NCI-H460 (cell line): ENCODE measurements at places on chromosomes 1 and 21. TPM values are rescaled to one million over a fixed set of nuclear protein-coding genes. Genes with fewer than 3 reads are reported as not detected.
A peak's percentile ranks its signal among the peaks of the same experiment; 100 is the strongest.

- no peak for DNase-seq
These were observed 34.1 kb downstream of the TSEN15 start for GRCh38 chr1:184085667-184086066.

DNA sequence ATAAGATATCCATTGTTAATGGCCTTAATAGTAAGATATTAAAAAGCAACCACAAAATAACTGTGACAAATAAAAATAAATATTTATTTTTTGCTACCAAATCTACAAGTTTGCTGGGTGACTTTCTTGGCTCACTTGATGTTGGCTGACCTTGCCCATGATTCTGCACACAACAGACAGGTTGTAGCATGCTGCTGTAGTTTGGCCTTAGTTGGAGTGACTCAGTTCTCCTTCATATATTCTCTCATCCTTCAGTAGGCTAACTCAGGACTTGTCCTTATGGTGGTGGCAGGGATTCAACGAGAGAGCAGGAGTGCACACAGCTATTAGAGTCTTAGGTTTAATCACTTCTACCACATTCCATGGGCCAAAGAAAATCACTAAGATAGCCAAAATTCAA, 437.9 kb downstream of the MRPL39 start:
- no peak for DNase-seq

DNA sequence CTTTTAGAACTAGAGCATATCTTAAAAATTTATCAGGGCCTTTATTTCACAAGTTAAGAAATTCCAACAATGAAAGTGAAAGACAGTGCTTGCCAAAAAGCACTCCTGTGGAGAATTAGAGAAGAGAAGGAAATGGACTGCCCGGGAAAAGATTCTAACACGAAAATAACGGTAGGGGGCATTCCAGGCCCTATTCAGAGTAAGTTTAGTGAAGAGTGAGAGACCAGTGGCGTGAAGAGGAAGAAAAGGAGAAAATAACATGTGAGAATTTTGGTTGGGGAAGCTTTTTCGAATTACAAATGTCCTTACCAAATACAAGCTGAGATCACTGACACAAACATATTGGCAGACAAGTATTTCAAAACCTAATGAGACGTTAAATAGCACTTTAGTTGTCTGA, 38.4 kb upstream of the RBM34 start:
- peak; percentile 41 for DNase-seq

DNA sequence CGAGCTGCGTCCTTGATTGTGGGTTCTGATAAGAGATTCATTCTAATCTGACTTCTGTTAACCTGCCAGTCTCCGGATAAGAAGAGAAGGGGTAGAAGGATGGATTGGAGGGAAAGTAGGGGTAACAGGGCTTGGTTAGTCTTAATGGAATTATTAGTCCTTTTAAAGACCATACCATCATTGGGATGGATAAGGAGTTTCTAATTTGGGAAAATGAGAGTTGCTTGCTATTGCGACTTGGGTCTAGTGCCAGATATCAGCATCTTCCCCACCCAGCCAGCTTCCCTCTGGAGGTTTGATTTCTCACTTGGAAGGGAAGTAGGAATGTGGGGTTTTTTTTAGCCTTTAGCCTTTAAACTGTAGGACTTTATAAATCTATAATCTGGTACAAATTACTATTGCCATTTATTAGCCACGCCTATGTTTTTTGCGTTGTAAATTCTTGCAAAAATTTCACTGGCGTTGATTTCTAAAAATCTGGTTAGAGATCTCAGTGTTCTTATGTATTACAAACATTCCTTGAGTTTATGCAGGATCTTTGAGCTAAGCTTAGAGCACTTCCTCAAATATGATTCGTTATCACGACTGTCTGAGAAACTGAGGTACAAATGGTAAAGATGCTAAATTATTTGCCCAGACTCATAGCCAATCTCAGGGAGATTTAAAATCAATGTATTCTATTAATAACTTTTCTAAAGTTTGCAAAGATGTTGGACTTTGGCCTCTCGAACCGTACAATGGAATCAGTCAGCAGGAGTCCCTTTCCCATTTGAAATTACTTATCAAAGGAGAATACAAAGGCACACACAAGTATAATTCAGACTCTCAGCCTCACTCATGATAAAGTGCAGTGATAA, 1.3 kb downstream of the FAM20B start:
- DNase-seq, result no peak

The MAP3K7CL gene
- 1.3 TPM in 1 of 2 replicates, not detected in the other for total RNA-seq

DNA sequence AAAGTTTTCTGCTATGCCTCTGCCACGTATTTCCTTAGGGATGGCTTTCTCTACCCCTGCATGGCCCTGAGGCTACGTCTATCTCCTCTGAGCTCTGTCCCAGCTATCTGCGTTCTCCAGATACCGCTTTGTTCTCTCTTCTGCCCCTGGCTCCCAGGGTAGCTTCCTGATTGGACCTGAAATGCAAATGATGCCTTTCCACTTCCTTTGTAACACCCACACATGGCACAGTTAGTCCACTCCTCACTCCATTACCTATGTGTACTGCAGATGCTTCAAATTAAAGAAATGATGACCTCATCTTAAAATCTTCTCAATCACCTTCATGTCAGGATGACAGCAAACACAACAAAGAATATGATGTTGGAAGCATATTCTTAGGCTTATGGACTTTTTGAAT, 138.6 kb upstream of the POGK start:
- DNase-seq, result no peak

DNA sequence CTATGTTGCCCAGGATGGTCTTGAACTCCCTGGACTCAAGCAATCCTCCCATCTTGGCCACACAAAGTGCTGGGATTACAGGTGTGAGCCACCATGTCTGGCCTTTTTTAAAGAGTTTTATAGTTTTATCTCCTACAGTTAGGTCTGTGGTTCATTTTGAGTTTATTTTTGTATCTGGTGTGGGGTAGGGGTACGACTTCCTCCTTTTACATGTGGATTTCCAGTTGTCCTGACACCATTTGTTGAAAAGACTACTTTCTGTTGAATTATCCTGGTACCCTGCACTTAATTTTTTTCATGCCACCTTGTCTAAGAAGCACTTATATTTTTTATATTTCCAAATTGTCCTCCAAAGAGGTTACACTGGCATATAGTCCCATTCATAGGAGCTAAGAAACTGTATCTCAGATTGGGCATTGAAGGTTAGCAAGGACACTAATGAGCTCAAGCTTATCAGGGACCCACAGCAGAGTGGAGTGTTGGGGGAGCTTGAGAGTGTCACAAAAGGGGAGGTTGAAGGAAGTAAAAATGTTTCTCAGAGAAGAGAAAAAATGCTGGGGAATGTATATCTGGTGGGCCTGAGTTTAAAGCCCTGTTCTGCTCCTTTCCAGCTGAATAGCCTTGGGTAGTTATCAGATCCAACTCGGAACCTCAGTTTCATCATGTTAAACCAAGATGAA, 23.4 kb upstream of the MEF2D start:
- DNase-seq, result no peak

GRCh38 chr1:204478172-204478899, 16.3 kb downstream of the PIK3C2B start:
- DNase-seq, result no peak

DNA sequence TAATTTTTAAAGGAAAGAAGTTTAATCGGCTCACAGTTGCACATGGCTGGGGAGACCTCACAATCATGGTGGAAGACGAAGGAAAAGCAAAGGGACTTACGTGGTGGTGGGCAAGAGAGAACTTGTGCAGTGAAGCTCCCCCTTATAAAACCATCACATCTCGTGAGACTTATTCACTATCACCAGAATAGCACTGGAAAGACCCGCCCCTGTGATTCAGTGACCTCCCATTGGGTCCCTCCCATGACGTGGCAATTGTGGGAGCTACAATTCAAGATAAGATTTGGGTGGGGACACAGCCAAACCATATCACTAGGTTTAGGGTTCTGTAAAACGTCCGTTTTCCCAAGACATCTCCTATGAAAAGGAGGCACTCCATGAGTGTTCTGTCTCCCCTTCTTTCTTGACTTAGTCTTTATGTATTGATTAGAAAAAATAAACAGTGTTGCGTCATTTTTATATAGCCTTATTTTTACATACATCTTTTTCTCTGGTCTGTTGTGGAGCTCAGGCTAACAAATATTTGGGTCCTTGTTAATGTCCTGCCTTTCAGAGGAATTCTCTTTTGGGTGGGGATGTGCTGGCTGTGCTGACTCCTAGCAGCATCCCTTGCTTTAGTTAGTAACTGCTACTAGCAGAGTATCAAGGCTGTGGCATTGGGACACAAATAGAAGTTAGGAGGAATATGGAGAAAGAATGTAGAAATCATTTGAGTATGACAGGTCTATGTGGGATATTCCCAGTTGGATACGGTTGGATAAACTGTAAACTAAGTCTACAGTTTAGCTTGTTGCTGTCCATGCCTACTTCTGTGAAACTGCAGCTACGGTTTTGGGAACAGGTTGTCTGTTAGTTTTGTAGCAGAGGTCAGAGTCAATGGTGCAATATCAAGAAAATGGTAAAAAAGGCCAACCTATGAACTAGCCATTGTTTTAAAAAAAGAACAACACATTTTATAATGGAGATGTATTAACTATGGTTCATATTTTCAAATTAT, 23.5 kb downstream of the BACH1 start:
- DNase-seq, result no peak

The BSND gene
- total RNA-seq, result not detected in 2 replicates

GRCh38 chr1:153509729-153510354, 25.9 kb downstream of the S100A6 start:
- DNase-seq, result peak; percentile 52

- DNase-seq, result no peak
These were observed 9.3 kb downstream of the DISP3 start for GRCh38 chr1:11488201-11488770.

The TSPAN1 gene
- 0.07 and 1.0 TPM in 2 replicates for total RNA-seq

DNA sequence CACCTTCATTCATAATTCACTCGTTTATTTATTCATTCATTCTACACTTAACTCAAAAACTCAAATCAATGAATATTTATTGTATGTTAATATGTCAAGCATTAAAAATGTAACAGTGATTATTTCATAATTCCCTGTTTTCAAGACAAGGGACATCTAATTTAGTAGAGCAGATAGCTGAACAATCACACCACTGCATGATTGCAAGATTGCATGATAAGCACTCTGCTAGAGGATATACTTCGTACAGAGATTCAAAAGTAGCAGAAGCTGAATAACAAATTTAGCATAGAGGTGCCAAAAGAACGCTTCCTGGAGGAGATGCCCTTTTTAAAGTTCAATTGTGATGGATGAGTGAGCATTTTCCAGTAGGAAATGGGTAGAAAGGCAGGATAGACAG, 190.6 kb upstream of the BEND5 start:
- peak; percentile 80 for DNase-seq

The PDE9A gene
- 5.2 and 5.3 TPM in 2 replicates for total RNA-seq

The C21orf91 gene
- total RNA-seq, result 5.8 and 8.4 TPM in 2 replicates

- no peak for DNase-seq
These were observed 276.4 kb upstream of the PRMT6 start for GRCh38 chr1:106780066-106780465.

DNA sequence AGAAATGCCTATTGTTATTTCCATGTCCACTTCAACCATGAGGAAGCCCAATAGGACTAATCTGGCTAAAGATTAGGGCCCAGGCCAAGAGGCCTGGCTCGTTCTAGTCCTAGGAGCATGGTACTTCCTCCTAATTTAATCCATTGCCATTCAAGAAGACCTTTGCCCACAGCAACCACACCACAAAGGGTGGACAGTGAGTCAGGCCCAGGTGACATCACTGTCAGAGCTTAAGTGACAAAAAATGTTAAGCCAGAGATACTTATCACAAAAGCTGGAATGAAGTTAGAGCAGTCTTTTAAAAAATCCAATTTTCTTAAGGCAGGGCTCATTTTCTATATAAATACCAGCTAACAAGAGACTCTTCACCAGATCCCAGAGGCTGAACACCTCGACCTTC, at the start of gene SPRR3:
TSS of gene SPRR3 (plus strand) at position 368 of the 400 bp plus-strand sequence. CDS start 1,272 bp downstream, outside the sequence.
- no peak for DNase-seq

GRCh38 chr1:43267818-43268425, 1.9 kb upstream of the TMEM125 start:
- no peak for DNase-seq

DNA sequence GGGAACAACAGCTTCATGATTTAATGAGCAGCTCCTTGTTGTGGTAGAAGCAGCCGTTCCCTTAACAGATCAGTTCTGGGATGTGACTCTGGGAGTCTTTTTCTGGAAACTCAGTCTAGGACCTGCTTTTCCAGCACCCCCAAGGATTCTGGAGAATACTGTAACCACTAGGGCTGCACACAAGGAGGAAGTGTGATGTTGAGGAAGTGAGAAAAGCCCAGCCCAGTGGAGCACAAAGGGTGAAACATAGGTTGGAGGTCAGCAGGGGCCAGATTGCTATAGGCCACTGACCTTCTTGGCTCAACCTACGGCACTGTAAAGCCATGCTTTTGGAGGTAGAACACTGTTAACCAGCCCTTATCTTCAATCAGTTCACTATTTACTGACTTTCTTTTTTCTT, 10.1 kb upstream of the PLA2G5 start:
- DNase-seq, result no peak

GRCh38 chr1:205907794-205908193, 35.5 kb downstream of the SLC26A9 start:
- DNase-seq, result peak; percentile 46

The FCRL1 gene
- total RNA-seq, result not detected in 2 replicates

The IGFN1 gene
- 2.2 and 3.3 TPM in 2 replicates for total RNA-seq

- peak; percentile 86 for DNase-seq
These were observed 53.6 kb downstream of the PEX14 start for GRCh38 chr1:10528066-10529014.

The LMX1A gene
- not detected in 2 replicates for total RNA-seq

GRCh38 chr1:233844692-233845091, 59.8 kb upstream of the SLC35F3 start:
- no peak for DNase-seq

DNA sequence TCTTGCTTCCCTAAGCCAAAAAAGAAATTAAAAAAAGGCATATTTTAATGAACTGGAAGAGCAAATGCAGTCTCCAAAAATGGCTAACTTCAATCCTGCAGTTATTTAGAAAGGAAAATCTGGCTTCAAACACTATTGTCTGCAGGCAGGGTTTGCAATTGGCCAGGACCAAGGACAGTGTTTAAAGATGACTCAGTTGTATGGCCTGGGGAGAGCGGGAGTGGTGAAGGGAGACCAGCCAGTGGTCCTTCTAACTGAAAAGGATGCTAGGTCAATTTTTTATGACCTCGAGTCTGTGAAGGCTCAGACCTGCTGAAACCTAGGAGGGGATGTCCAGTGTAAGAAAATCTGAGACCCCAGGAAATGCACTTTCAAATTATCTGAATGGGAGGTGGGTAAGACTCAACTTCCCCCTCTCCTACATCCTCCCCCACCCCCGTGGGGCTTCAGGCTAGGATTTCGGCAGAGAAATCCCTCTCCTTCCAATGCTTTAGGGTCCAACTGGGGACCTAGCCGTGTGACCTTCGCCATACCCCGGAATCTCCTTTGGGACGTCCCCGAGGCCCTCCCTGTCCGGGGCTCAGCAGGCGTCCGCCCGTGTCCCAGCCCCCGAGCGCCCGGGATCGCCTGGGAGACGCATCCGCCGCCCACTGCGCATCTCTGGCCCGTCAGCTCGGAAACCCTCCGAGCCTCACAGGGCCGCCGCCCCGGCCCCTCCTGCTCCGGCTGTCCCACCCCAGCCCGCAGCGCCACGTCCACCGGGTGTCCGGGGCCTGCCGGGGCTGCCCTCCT, 602 bp upstream of the RIMKLA start:
- DNase-seq, result peak; percentile 7

The LCE1A gene
- not detected in 2 replicates for total RNA-seq

The SPRR2F gene
- not detected in 2 replicates for total RNA-seq
